ENCODE measurements at places on chromosomes 2 and 18.

GRCh38 chr2:43415592-43415991 is 180.2 kb downstream of the THADA start:
- DNase-seq, result no peak

- no peak for DNase-seq
These were observed 847.3 kb upstream of the SOX11 start for GRCh38 chr2:4844881-4845280.

DNA sequence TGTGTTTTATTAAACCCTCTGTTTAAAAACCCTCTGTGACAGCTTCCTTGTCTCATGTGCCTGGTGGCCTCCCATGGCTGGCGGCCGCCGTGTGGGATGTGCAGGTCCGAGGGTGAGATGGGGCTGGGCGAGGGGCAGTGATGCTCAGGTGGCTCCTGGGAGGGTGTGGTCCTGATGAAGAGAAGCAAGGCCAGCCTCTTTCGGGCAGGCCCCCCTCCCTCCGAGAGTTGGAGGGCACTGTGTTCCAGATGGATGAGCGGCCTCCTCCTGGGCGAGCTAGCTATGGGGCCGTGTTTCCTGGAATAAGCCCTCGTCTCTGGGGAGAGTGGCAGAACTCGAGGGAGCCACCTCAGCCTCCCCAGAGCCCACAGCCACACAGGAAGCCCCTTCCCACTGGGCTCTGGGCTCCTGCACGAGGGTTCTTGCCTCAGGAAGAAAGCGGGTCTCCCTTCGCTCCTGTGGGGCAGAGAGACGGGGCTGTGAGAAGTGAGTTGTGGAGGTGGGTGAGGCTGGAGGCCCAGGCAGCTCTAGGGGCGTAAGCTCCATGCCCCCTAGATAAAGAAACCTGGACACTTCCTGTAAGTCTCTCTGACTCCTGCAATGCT is 72.1 kb downstream of the ASB1 start:
- DNase-seq, result no peak

DNA sequence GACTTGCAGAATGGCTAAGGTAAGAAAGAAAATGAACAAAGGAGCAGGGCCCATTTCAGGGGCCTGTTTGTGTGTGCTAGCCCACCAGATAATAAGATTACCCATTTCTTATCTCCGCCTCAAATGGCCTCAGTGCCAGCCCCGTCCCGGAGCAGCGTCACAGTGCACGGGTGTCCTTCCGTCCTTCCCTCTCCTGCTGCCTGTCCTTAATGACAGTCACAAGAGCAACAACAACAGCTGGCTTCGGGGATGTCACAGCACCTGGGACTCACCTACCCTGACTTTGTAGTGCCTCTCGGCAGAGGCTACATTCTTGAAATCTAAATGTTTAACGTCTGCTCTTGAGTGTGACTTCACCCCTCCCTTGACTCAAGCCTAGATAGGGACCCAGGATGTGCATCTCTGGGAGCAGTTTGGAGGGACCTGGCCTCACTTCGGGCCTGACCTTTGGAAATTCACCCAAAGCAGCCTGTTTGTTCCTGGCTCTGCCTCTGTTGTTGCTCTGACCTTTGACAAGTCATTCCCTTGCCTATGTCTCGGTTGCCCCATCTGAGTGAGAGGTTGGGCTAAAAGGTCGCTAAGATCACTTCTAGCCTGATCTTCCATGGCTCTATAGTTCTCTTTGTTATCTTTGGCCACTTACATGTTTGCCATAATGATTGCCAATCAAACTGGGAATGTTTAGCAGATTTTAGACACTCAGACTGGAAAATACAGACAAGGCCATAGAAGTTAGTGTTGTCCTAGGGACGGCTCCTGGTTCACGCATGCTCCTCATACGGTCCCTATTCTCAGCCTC is 122.5 kb downstream of the KLHL29 start:
- DNase-seq, result no peak

DNA sequence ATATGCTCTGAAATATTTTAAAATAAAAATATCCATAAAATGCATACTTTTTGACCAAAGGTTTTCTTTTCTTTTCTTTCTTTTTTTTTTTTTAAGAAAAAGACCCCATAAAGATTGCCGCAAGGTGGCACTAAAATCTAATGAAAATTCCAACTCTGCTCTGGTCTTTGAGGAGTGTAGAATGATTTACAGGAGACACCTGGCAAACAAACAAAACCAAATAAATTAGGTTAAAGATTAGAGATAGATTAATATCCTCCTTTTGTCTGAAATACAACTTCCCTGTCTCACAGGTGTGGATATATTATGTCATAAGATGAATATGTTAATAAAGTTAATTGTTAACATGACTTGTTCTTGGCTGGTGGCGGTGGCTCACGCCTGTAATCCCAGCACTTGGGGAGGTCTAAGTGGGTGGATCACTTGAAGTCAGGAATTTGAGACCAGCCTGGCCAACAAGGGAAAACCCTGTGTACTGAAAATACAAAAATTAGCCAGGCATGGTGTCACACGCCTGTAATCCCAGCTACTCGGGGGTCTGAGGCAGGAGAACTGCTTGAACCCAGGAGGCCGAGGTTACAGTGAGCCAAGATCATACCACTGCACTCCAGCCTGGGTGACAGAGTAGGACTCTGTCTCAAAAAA is 3.5 kb upstream of the RHOB start:
- no peak for DNase-seq

All from cortex of kidney (tissue), 1 donor.